ENCODE measurements at places on chromosomes 13 and 19.

- no peak for DNase-seq
Measured at GRCh38 chr13:21948769-21949474, 278.0 kb downstream of the FGF9 start.

DNA sequence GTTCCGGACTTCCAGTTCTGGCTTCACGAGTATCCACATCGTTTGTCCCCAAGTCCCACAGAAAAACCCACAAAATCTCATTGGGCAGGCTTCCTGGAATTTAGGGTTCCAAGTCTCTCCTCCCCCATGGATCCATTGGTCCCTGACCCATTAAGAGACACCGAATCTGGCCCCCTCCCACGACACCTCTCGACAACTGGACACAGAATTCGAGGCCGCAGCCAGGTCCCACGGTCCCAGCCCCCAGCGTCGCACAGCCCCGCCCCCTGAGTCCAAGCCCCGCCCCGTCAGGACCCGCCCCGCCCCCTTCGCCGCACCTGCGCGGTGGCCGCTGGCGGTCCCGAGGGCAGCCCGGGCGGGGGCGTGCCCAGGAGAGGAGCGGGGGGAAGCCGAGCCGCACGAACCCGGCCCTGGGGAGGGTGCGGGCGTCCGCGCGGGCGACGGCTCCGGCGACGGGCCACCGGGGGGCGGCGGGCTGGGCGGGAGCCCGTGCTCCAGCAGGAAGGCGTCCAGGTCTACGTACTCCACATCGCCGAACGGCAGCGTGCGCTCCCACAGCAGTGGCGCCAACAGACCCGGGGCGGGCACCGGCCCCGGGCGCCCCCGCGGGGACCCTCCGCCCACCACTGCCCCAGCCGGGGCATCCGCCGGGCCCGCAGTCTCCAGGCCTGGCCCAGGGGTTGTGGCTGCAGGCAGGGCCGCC is 1.8 kb downstream of the DBP start:
- peak; percentile 86 for DNase-seq

DNA sequence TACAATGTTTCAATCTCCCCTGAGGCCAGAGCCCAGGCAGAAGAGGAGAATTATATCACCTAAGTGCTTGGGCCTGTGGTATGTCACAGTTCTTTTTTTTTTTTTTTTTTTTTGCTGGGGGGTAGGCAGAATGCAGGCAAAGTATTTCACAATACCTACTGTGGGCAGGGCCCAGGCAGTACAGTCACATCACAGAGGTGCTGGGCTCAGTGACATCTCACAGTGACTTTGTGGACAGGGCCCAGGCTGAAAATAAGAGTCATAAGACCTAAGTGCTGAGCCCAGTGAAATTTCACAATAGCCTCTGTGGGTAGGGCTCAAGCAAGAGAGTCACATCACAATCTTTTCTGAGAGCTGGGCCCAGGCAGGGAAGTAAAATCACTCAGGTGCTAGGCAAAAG is 15.9 kb upstream of the ZNF208 start:
- DNase-seq: no peak

DNA sequence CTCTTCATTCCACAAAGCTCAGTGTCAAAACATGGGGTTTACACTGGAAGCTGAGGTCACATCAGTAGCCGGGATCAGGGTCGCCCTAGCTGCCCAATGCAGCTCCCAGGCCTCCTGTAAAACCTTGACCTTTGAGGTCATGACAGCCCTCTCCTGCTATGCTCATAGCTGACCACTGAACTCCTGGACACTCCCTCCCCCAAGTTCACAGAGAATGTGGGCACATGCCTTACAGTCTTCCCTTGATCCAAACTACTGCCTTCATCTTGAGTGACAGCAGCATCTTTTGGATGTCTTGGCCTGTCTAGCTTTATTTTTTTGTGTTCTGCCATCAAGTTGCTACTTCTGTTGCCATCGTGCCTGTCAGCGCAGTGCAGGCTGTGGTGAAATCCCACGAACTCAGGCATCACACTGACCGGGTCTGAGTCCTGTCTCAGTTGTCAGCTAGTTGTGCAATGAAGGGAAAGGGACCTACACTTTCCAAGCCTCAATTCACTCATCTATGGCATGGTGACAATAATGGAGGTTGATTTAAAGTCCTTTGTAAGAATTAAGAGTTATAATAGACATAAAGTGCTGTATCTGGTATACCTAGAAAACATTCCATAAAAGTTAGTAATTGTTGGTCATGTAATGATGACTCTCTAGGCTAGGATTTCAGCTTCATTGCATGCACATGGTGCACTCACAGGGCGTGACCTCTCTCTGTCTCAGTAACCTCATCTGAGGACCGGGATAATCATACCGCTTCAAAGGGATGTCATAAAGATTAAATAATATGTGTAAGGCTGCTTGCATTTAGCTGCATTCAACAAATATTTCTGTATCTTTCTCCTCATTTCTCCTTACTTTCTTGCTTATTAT is 16.4 kb upstream of the ALOX5AP start:
- no peak for DNase-seq

DNA sequence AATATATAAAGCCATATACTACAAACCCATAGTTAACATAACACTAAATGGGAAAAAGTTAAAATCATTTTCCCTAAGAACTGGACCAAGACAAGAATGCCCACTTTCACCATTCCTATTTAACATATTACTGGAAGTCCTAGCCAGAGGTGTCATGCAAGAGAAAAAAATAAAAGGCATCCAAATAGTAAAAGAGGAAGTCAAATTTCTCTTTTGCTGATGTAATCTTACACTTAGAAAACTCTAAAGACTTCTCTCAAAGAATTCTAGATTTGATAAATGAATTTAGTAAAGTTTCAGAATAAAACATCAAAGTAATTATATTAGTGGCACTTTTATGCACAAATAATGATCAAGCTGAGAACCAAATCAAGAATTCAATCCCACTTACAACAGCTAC is 678.9 kb upstream of the SLITRK5 start:
- DNase-seq: no peak

GRCh38 chr13:59527500-59527899 is 636.2 kb downstream of the DIAPH3 start:
- no peak for DNase-seq

DNA sequence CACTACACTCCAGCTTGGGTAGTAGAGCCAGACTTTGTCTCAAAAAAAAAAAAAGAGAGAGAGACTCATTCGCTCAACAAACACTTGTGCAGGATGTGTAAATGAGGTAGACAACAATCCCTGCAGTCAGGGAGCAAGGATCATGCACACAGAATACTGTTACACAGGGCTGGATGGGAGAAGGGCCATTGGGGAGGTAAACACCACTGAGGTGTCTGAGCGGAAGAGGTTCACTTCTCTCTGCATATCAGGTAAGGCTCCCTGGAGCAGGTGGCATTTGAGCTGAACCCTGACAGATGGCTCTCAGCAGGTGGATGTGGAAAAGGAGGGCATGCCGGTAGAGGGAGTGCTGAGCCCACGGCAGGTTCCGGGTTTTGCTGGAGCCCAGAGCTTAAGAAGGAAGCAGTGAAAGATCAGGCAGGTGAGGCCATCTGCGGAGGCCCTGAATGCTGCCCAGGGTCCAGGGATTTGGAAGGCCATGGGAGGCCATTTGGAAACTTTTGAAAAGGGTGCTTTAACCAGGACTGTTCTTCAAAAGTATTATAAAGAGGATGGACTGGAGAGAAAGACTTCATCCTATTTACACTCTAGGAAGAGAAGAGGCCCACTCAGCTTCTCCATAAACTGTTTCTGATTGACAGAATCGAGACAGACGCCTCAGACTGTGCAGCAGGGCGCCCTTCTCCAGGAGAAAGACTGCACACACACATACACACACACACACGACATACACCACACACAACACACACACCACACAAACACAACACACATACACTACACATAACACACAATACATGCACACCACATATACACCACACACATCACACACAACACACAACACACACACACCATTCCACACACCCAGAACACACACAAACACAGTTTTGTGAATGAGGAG is 199.4 kb downstream of the USP12 start:
- no peak for DNase-seq

DNA sequence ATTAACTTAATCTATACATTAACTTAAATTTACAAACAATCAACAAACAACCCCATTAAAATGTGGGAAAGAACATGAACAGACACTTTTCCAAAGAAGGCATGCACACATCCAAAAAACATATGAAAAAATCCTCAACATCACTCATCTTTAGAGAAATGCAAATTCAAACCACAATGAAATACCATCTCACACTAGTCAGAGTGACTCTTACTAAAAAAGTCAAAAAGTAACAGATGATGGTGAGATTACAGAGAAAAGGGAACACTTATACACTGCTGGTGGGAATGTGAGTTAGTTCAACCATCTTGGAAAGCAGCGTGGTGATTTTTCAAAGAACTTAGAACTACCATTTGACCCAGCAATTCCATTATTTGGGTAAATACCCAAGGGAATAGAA is 759.2 kb upstream of the SLITRK1 start:
- no peak for DNase-seq

- no peak for DNase-seq
Measured at GRCh38 chr13:105153611-105154010, 1381.9 kb downstream of the EFNB2 start.

GRCh38 chr13:79477968-79478367 is 3.0 kb upstream of the NDFIP2 start:
- no peak for DNase-seq
